ENCODE measurements at places on chromosomes 16 and 17.

GRCh38 chr16:67028167-67028695 is 718 bp upstream of the CBFB start:
- DNase-seq, result no peak

DNA sequence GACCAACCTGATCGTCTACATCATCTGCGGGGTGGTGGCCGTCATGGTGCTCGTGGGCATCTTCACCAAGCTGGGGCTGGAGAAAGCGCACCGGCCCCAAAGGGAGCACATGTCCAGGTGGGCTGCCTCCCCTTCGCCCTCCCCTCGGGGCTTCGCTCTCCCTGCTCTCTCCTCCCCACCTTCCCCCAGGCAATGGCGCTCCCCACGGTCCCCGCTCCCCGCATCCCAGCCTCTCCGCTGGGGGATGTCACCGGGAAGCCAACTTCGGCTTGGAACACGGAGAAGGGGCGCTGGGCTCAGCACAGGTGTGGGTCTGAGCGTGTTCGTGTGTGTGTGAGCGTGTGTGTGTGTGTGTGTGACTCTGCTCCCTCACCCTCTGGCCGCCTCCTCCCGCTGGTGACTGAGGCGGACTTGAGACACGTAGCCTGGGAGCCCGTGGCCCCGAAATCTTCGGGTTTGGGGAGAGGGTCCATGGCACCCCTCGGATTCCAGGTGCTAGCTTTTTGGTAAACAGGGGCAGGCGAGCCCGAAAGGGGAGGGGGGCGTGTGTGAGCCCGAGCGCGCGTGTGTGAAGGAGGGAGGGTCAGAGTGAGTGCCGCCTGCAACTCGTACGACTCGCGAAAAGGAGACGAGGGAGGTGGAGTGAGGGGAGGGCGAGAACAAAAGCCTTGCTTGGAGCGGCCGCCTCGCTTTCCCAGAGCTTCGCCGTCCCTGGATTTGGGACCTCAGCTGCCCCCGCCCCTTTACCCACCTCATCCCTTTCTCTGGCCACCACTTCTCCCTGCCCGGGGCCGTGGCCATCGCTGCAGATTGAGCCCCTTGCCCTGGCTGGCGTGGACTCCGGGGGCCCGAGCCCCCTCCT is 1.3 kb downstream of the SHISA9 start:
- peak; percentile 37 for DNase-seq

DNA sequence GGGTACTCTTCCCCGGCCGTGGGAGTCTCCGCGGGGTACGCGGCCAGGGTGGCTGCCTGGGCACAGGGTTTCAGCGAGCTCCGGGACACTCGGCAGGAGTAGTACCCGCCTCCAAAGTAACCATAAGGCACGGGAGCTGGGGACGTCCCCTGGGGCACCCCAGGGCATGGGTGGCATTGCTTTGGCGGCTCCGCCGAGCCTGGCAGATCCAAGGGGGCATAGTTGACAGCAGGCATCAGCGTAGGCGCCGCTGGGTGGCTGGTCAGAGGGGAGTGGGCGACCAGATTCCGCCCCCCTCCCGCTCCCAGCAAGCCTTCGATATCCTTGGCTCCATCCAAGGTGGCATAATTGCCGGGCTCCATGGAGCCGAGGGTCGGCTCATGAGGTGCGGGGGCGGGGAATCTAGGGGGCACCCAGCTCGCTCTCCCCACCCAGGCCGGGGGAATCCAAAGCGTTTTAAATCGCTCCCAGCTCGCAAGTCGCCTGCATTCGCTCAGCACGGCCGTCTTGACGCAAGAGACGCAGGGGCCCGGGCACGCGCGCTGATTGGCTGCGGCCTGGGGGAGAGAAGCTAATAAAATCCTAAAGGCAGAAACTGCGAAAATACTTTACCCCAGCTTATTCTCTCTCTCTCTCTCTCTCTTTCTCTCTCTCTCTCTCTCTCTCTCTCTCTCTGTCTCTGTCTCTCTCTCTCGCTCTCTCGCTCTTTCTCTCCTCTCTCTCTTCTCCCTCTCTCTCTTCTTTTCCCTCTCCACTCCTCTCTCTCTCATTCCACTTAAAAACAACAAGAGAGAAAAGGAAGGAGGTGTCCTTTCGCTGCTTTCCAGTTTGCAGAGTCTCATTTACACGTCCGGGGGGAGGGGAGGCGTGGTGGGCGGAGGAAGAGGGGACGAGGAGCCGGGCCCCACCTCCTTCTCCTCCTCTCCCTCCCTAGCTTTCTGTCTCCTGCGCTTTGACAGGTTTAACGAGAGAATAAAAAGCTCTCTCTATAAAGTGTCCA is at the start of gene HOXB13:
HOXB13 (minus strand) TSS at position 519 of the 1,000 bp plus-strand sequence; CDS start at position 362, 157 bp downstream.
- DNase-seq, result no peak

DNA sequence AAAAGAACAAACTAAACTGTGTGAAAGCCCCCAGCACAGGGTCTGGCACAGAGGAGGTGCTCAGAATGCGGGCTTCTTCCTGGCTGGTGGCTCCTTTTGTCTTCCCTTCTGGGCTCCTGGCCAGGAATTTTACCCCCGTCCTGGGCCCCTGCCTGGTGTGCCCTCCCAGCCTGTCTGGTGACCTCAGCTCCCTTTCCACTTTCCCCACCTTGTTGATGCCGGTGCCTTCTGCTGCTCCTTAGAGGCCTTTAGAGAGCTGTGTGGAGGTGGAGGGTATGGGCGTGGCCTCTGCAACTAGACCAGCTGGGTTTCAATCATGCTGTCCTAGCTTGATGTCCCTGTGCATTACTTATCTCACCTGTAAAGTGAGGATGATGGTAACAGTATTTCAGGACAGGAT is 16.8 kb downstream of the PIRT start:
- DNase-seq, result no peak

- no peak for DNase-seq
These were observed 6.1 kb upstream of the PRSS8 start for GRCh38 chr16:31141489-31142108.

- DNase-seq, result no peak
These were observed 5.2 kb upstream of the SH2B1 start for GRCh38 chr16:28858421-28858820.

GRCh38 chr16:3971706-3972105 is 91.2 kb upstream of the CREBBP start:
- DNase-seq, result no peak

GRCh38 chr16:4859190-4859899 is 12.1 kb downstream of the UBN1 start:
- no peak for DNase-seq

GRCh38 chr16:50153596-50154419 is 702 bp downstream of the TENT4B start:
- DNase-seq, result peak; percentile 54

DNA sequence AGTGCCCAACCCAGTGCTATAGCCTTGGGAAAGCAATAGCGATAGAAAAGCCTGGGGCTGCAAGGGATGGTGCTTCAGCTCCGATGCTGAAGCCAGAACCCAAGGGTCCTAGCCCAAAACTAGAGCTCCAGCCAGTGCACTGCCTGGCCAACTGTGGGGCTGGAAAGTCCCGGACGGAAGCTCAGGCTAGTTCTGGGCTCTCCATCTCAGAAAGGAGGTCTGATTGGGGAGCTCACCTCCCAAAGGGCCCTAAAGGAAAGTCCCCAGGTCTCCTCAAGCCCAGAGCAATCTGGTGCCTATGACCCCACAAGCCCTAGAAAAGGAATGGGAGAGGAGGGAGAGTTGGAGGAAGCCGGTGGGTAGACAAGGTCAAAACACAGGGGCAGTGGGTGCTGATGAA is 2.0 kb upstream of the ABCC3 start:
- DNase-seq, result no peak

- no peak for DNase-seq
These were observed 104.7 kb upstream of the TMEM132E start for GRCh38 chr17:34474706-34475105.

Data from Ammon's horn (tissue), 1 donor.